Hematopoietic multipotent progenitor cell treated with erythropoietin and hydrocortisone succinate and interleukin-3 and kit ligand, for 8 days (in vitro differentiated cells): ENCODE measurements at places on chromosomes 3 and 15.
A peak's percentile ranks its signal among the peaks of the same experiment; 100 is the strongest.

DNA sequence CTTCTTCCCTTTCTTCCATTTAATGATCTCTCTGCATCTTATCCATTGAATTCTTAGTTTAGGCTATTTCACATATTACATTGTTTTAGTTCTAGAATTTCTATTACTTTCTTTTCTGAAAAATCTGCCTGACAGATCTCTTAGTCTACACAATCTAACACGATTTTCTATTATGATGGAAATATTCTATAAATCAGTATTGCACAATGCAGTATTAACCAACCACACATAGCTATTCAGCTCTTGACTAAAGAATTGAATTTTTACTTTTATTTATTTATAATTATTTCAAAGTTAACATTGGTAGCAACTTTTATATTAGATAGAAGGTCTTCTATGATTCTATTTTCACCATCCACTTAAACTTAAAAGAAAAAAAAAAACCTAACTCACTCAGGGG, 36.2 kb upstream of the GOLGA8A start:
- DNase-seq = no peak

GRCh38 chr3:192917028-192917403, 640 bp downstream of the MB21D2 start:
- DNase-seq = peak; percentile 31

DNA sequence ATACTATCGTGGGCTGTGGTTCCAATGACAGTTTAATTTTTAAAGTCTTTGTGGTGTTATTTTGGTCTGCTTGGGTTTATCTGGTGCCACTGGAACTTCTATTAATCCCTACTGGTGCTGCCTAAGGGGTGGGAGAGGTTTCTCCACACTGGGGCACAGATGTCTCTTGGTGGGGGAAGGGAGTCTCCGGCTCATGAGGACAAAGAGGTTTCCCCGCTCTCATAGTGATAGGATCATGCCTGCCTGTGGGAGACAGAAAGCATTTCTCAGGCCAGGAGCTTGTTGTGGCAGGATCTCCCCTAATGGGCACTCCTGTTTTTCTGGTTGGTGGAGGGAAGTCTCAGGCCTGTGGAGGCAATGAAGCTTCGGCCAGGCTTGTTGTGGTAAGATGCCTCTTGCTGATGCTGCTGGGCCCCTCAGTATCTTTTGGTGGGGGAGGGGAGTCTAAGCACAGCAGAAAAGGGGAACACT, 84.3 kb upstream of the THRB start:
- peak; percentile 27 for DNase-seq

GRCh38 chr3:123070510-123070909, 3.7 kb downstream of the PDIA5 start:
- DNase-seq = no peak

DNA sequence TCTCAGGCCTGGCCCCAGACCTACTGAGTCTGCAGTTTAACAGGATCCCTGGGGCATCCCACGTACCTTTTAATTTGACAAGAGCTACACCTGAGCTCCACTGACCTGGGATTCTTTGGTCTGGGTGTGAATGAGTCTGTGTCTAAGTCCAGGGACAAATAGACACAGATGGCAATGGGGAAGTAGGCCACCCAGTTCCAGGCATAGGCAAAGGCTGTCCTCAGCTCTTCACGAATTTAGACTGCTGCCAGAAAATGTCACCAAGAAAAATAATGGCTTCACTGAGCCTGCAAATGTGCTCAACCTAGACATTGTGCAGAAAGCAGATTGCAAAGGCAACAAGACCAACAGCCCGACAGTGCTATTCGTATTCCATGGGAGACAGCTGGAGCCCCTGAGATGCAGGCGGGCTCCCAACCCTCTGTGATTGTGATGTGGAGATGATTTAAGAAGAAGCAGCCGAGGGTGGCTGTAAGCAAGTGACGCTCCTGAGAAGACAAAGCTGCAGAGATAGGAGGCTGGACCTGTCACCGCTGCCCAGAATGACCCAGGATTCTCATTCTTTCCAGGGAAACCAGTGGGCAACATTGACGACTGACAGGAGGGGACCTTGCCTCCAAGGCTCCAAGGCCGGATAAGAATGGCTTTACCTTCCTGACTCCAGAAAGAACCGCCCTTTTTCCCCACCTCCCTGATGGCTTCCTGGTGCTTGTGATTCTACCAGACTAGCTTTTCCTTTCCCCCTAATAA, 39.8 kb upstream of the IREB2 start:
- DNase-seq = no peak

- DNase-seq = peak; percentile 80
Measured at GRCh38 chr3:52231502-52232278, 6.2 kb upstream of the TLR9 start.

- DNase-seq = no peak
Measured at GRCh38 chr15:23570486-23570885, 5.0 kb downstream of the MKRN3 start.

- DNase-seq = no peak
Measured at GRCh38 chr3:171384101-171384891, 75.9 kb downstream of the TNIK start.

- DNase-seq = no peak
Measured at GRCh38 chr3:50395070-50395860, 35.9 kb upstream of the TMEM115 start.
